ENCODE measurements at places on chromosomes 6 and 20.

DNA sequence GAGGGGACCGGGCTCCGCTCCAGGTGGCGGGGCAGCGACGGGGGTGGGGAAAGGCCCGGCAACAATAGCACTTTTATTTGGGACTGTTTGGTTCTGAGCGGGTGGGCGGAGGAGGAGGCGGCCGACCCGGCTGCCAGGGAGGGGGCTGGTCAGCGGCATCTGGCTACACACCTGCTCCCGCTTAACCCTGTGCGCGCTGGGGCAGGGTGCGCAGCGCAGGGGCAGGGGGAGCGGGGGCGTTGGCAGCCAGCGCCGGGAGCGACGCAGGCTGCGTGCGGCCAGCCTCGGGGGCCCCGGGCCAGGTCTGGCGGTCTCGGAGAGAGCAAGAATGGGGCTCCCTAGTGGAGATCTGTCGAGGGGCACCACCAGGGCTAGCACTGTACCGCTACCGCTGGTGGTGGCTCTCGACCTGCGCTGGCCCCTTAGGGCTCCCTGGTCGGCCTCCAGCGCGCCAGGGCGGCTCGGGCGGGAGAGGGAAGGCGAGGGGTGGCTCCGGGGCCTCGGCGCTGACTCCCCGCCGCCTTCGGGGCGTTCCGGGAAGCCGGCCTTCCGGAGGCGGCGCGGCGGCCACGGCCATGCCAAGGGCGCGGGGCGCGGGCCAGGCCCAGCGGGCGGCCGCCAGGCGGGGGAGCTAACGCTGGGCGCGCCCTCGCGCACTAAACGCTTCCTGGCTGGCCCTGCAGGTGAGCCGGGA is 92.4 kb downstream of the NCR2 start:
- no peak for DNase-seq

- no peak for DNase-seq
Observed at GRCh38 chr20:46307139-46307998, 929 bp downstream of the CDH22 start.

- DNase-seq: peak; percentile 96
Observed at GRCh38 chr6:32244946-32245398, 21.1 kb upstream of the NOTCH4 start.

- no peak for DNase-seq
Observed at GRCh38 chr6:33195304-33196165, 3.3 kb upstream of the COL11A2 start.

DNA sequence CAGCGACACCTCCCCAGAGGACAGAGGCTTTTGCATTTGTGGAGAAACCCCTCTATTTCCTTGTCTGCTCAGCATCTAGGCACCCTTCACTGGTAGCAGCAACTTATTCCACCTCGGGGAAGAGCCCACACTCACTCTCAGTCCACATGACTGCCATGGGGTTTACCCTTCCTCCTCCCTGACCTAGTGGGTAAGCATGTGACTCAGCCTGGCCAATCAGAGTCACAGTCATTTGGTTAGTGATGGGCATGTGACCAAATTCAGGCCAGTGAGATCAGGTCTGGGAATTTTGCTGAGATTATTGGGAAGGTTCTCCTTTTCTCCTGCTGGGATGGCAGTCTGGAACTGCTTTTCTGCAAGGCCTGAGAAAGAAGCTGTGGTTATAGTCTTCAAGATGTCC is 145.7 kb upstream of the PHACTR3 start:
- no peak for DNase-seq

- DNase-seq: no peak
Observed at GRCh38 chr6:155188707-155189496, 74.9 kb upstream of the CLDN20 start.

DNA sequence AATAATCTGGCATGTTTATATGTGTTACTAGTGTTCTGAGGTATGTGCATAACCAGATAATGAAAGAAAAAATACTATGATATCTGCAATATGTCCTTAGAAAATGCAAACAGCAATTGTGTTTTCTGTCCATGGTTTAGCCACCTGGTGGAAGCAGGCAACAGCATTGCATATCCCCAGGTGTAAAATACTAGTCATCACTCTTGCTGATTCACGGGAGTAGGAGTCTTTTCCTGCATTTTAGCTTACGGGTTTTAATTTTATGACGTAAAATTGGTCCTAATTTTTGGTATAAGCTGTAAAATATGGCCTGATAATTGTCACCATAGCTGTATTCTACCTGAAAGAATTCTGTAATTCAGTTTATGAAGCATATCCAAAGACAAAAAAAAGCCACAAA is 2.5 kb downstream of the RNF182 start:
- DNase-seq: no peak

DNA sequence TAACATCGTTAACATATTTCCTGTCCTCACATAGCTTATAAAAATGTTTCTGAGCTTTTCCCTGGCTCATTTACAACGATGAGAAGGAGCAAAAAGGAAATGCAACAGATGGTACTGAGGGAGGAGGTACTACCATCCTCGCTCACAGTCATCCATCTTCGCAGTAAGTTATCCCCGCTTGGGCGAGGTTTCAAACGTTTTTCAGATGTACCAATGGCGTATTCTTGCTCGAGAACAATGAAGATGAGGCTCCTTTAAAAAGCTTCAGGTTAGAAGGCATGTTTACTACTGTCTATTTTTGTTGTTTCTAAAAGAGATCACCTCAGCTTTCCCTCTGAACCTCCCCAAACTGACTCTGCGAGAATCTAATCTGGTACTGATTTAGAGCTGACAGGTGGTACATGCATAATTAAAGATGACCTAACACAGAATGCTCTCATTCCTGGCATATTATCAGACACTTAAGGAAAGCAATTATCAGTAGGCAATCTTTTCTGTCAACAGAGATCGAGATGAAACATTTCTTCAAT is 178.7 kb downstream of the GJA10 start:
- DNase-seq: no peak

DNA sequence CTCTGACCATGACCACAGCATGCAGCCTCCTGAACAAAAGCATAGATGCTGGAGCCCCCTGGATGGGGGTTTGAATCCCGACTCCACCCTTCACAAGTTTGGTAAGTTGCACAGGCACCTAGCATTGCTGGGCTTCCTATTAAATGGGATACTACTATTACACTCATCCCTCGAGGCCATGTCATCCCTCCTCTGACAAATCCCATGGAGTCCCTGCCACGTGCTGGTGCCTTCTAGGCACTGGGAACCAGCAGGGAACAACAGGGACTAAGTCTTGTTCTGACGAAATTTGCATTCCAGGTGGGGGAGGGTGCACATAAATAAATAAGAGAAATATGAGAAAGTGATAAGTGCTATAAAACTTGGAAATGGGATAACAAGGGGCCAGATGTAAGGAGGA is 15.3 kb upstream of the SIRPA start:
- DNase-seq: no peak

DNA sequence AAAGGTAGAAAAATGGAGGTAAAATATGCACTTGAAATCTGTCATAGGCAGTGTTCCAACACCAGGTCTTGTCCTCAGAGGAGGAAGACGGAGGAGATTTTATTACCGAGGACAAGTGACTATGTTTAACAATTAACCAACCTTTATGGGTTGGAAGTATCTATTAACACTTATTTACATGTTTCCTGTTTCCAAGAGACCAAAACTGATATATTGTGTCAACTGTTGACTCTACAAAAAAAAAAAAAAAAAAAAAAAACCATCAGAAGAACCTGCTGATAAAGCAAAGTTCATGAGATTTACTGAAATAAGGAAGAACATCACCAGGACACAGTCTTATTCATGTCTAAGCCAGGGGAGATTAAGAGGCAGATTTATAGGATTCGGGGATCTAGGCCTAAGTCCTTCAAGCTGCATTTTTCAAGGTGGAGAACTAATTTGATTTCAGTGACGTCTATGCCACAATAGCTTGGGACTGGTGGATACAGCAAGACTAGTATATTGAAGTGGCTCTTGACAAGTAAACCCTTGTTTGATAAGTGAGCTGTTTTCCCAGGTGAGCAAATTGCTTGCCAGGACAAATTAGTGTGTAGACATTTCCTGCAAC is 126.6 kb upstream of the NAA20 start:
- DNase-seq: no peak

DNA sequence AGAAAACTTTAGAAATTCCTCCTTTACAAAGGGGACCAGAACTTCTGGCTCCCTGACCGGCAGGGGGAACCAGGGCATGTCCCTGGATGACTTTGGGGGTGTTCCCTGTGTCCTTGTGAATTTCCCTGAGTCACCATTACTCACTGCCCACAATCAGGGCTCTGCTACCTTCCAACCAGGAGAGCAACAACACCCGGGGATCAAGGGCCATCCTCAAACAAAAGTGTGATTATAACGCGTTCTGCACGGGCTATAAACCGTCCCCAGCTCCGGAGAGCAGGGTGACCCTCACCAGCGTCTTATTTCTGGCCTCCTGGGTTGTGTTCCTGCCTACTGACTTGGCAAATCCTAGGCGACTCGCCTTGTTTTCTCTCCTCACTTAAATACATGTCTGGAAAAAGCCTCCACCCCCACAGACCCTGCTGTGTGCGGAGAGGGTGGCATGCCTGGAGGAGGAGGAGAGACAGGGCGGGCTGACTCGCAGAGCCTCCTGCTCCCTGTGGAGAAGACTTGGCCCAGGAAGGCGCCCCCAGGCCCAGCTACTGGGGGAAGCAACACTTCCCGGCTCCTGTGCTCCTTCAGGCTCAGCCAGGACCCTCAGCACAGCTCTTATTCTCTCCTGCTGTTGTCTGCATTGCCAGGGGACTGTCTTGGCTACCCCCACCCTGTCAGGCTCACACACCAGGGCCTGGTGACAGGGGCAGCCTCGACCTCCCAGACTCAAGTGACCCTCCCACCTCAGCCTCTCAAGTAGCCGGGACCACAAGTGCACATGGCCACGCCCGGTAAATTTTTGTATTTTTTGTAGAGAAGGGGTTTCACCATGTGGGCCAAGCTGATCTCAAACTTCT is 54.1 kb downstream of the FGD2 start:
- peak; percentile 92 for DNase-seq

DNA sequence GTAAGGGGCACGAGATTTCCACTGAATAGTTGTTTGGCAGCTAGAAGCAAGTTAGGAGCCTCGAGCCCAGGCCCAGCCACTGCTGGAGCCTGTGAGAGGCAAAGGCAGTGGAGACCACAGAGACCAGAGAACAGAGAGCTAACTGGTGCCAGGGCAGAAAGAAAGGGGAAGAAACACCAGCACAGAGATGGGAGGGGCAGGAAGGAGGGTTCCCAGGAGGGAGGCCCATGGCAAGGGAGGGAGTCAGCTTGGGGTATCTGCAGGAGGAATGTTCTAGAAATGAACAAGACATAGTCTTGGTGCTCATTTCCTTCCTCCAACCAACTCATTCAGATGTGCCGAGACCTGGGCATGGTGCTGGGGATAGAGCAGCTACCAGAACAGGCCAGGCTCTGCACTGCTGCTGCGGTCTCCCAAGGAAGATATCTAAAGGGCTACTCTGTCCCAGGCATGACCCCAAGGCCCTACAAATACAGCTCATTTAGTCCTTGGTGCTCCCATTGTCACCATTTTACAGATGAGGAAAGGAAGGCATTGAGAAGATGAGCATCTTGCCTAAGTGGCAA is 10.7 kb downstream of the ANGPT4 start:
- DNase-seq: no peak

- no peak for DNase-seq
Observed at GRCh38 chr6:5525209-5525608, 263.9 kb downstream of the FARS2 start.
